ENCODE measurements at places on chromosomes 4 and X.
A peak's percentile ranks its signal among the peaks of the same experiment; 100 is the strongest.

DNA sequence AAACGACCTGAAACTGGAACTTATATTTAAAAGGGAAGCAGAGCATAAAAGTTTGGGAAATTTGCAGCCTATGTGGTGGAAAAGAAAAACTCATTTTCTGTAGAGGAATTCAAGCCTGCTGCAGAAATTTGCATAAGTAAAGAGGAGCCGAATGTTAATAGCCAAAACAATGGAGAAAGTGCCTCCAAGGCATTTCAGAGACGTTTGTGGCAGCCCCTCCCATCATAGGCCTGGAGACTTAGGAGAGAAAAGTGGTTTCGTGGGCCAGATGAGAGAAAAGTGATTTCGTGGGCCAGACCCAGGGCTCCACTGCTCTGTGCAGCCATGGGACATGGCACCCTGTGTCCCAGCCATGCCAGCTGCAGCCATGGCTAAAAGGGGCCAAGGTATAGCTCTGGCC, 361.9 kb downstream of the PCDH19 start:
- DNase-seq, result no peak

DNA sequence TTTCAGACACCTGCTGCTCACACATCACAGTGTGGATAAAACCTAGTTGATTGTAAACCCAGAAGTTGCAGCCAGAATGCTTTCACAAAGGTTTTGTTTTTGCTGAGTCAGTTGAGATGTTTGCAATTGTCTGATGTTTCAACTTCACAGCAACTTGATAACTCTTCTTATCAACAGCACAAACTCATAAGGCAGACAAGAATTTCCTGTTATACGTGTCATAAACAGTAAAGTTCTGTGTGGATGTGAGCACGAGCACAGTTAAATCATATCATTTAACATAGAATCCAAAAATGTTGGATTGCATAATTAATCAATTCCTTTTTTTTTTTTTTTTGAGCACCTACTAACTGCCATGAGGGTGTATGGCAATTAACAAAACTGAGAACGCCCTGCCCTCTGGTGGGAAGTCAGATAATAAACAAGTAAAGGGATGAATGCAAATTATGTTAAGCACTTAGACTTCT, 512.2 kb downstream of the PDHA2 start:
- no peak for DNase-seq

- DNase-seq, result no peak
These were observed 33.1 kb upstream of the EDNRA start for GRCh38 chr4:147447786-147448185.

GRCh38 chr4:81052119-81053068, 21.9 kb downstream of the BMP3 start:
- DNase-seq, result peak; percentile 82

- peak; percentile 47 for DNase-seq
These were observed 109.1 kb upstream of the SLC4A4 start for GRCh38 chr4:71229477-71230270.

DNA sequence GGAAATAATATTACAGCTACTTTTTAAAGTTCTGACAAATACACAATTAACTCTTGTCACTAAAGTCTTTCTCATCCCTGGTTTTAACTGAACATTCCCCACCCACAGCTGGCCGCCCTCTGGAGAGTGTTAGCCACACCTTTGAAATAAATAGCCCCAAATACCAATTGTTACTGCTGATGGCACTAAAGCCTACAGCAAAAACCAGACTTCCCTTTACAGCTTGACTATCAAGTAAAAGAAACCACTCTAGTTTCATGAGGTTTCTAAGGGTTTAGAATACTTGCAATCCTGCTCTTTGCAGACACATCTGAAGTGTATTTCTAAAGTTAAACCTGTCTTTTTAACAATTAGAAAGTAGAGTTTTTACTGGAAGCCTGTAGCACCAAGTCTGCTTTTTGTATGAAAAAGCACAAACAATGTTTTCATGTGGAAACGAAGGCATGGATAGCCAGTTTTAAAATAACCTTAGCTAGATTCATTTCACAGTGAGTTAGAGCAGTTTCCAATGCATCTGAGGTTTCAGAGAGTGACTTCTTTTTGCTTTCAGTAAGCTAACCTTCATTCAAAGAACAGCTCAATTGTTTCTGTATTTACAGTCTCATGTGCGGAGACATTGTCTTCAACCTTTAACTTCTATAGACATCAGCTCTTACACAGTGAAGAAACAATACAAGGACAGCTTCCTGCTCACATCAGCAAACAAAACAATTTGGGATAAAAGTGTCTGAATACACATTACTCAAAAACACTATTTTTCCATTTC, 164.8 kb upstream of the VEGFC start:
- no peak for DNase-seq

DNA sequence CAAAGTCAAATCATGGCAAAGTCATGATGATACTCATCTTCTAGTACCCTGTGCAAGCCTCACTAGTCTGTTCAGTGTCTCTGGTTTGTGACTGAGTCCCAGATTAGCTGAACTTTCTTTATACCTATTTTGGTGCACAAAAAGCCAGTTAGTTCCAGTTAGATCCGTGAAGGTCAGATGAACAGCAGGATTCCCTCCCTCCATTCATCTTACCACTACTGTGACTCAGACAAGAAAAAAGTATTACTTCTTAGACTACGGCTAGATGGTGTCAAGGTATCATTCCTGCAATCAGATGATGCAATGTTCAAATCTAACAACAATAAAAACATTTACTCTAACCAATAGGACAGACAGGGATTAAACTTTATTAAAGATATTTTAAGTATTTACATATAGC, 30.4 kb downstream of the ARHGEF6 start:
- DNase-seq, result no peak

GRCh38 chr4:55635741-55636655, at the start of gene NMU:
TSS of gene NMU (minus strand) at chr4:55636298. CDS start at chr4:55636192, 106 bp downstream.
- DNase-seq, result peak; percentile 31

DNA sequence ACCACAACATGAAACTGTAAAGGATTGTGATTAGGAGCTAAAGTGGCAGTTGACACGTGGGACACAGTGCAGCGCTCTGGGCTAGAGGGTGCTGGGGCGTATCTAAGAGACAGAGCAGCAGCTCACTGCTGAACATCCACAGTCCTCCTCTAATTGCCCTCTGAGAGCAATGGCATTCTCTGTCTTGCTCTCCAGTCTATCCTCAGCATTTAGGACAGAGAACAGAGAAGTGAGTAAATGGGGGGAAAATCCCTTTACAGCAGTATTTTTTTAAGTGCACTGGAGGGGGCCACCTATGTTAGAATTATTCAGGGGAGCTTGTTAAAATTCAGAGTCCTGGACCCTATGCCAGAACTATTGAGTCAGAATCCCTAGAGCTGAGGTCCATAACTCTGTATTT, 4.2 kb upstream of the TMEM154 start:
- DNase-seq, result no peak

DNA sequence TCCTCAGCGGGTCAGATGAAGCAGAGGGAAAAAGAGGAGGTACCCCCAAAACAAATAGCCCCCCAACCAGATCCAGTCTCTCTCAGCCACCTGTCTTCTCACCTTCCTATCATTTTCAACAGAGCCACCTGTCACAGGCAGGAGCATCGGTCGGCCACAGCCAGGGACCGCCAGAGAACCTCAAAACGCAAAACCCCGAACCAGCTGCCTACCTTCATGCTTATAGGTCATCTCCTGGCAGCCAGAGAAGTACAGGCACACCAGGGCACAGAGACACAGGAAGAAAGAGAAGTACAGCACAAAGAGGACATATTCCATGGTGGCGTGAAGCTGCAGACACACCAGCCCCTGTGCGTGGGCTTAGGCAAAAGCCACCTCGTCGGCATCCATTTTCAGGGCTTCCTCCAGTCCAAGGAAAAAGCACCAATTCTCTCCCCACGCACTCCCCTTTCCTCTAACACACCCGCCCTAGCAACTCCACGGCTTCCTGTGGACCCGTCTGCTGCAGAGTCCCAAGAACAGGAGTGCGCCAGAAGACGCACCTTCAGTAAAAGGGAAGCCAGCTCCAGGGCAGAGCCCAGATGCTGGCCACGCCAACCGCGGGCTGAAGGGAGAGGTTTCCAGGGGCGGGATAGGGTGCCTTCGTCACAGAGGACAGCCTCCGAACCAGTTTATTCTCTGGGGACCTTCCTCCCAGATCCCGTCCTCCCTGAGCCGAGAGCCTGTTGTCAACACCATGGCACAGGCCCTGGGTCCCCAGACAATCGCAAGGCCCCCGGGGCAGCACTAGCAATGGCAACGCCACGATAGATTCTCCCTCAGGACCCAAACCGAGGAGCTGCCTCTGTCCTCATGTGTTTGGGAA, 51.8 kb upstream of the C4orf50 start:
- no peak for DNase-seq

GRCh38 chr4:37367901-37368300, 123.4 kb downstream of the NWD2 start:
- no peak for DNase-seq

- no peak for DNase-seq
These were observed 54.5 kb downstream of the FBXO8 start for GRCh38 chr4:174228988-174229387.

DNA sequence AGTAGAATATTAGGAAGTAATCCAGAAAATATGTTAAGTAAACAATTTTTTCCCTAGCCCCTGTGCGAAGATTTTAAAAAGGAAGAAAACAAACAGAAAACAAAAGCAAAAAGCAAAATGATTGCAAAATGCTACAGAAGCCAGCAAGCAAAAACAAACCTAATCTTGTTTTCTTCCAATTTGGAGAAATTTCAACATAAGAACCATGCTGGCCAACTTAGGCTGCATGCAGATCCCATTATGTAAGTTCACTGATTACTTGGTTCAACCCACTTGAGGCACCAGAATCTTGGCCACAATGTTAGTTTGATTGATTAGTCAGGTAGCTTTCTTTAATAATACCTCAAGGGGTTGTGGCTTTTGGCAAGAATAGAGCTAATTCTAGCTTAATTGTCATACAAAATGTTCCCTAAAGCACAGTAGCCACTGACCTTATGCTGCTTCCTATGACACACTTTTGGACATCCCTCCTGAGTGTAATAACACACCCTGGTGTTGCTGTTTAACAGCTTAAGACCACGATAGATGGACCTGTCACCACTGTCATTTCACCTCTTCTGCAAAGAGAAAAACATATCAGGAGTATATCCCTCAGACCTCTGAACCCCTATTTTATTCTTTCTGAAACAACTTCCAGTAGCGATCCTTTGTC, 2342.1 kb downstream of the PCDH7 start:
- no peak for DNase-seq

- peak; percentile 46 for DNase-seq
These were observed 253.2 kb upstream of the RASGEF1B start for GRCh38 chr4:81724925-81725329.

GRCh38 chrX:13719192-13719856, 15.1 kb downstream of the TRAPPC2 start:
- DNase-seq, result no peak

- no peak for DNase-seq
These were observed 3.3 kb upstream of the HPGDS start for GRCh38 chr4:94345969-94346368.

- no peak for DNase-seq
These were observed 58.3 kb downstream of the RAI2 start for GRCh38 chrX:17802756-17803155.

GRCh38 chr4:16572631-16573030, 325.8 kb downstream of the LDB2 start:
- no peak for DNase-seq

- DNase-seq, result no peak
These were observed 95.9 kb downstream of the NYX start for GRCh38 chrX:41543025-41543424.

DNA sequence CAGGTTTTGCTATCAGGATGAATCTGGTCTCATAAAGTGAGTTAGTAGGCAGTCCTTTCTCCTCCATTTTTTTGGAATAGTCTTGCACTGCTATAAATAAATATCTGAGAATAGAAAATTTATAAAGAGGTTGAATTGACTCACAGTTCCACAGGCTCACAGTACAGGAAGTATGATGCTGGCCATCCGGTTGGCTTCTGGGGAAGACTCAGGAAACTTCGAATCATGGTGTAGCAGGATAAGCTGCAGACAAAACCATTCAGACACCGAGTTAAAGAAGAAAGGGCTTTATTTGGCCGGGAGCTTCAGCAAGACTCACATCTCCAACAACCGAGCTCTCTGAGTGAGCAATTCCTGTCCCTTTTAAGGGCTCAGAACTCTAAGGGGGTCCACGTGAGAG, 348.2 kb downstream of the KCTD8 start:
- DNase-seq, result no peak

- no peak for DNase-seq
These were observed 137.2 kb downstream of the FNIP2 start for GRCh38 chr4:158906073-158906472.

DNA sequence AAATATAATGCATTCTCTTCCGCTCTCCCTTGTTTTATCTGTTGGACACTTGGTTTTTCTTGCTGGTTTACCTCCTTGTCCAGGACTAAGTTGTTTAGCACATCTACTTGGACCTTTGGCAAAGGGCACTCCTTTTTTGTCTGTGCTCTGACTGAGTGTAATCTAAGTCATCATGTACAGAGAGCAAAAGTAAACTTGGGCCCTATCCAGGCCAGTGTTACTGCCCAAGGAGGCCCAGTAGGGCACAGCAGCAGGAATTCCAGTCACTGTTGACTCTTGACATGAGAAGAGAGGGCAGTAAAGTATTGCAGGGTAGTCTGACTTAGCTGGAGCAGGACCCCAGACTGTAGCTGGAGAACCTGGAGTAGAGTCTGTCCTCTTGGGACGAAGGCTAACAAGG, 445.5 kb downstream of the ZIC3 start:
- DNase-seq, result no peak

- peak; percentile 57 for DNase-seq
These were observed 71.7 kb upstream of the HGFAC start for GRCh38 chr4:3369781-3370674.

GRCh38 chrX:102787283-102787682, 66.7 kb downstream of the GPRASP3 start:
- DNase-seq, result no peak

DNA sequence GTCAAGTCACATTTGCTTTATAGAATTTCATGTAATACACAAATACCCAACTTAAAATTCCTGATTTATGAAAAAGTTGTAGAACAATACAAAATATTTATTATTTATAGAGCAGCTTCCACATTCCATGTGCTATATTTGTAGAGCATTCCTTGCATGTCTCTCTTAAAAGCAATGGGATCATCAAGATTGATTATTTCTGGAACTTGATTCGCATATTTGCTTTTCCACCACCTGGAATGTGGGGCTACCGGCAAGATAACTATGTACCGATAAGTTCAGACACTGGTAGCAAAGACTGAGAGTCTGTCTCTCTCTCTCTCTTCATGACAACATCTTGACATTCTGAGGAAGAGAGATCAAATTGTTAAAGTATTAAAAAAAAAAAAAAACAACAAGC, 59.3 kb downstream of the MAPK10 start:
- no peak for DNase-seq

GRCh38 chr4:3285558-3286334, 7.1 kb upstream of the RGS12 start:
- DNase-seq, result peak; percentile 67

DNA sequence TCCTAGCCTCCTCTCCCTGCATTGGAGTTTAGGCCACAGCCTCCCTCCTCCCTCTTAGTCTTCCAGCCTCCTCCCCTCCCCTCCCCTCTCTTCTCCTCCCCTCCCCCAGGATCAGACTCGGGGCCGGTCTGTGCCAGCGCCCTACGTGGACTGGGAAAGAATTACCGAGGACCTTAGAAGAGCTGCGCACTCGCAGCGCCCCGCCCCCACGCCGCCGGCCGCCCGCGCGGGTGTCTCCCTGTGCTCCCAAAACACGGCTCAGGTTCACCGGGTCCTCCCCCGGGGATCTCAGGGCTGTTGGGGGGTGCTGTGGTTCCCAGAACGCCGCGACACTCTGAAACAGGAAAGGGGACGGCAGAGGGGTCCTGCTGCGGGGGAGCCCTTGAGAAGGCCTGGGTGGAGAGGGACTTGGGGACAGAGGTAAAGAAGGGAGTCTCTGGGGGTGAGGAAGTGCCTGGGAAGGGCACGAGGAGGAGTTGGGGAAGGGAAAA, 122.3 kb upstream of the TBL1X start:
- peak; percentile 90 for DNase-seq

GRCh38 chr4:5709207-5709575, 832 bp upstream of the EVC2 start:
- peak; percentile 61 for DNase-seq
